Activated T-cell treated with anti-CD3 and anti-CD28 coated beads for 48 hours (primary cell): ENCODE measurements at places on chromosomes 1 and 21.

DNA sequence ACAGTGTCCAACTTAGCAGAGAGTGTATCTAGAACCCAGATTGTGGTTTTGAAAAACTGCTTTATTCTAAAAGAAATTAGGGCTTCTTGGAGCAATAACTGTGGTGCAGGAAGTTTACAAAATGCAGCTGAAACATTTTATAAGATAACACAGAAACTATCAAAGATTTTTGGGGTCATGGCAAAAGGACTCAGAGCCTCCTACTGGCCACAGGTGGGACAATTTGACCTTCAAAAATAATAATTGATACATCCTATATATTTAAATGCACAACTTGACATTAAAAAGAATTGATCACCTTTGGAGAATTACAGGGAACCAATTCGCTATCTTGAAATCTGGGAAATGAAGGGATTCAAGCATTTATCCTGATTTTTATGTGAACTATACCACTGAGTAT is 235.2 kb downstream of the RPS6KC1 start:
- no peak for DNase-seq

DNA sequence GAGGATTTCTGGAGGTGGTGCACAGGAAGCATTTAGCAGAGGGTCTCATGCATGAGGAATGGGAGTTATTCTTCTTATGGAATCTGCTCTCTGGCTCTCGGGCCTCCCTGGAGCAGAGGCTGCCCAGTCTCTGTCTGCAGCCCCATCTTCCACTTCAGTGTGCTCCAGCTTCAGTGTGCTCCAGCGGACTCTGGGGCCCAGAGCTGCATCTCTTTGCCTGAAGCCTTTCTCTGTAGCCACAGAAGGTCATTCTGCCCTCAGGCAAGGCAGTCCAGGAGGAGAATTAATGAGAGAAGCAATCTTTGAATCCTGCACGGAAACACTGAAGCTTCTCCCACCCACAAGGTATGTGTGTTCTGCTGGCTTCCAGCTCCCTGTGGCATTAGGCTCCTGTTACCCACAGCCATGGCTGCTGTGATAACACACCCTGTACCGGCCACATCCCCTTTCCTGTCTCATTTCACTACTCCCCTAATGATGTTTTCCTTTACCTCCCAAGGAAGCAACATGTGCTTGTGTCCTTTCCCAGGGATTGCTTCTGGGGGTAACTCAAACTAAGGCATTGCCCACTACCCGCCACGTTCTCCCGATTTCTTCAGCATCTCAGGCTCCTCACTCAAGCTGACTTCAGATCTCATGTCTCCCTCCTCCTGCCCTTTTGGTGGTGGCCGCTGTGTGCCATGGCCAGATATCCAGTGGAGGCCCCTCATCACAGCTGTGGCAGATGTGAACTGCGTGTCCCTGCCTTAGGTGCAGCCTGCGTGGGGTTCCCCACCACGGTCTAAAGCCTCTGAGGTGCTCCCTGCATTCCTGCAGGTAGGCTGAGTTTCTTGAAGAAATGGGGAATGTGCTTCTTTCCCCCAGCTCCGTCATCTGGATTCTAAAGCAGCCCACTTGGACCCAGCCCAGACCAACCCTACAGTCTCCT is 181.2 kb upstream of the GALNT2 start:
- DNase-seq, result no peak

DNA sequence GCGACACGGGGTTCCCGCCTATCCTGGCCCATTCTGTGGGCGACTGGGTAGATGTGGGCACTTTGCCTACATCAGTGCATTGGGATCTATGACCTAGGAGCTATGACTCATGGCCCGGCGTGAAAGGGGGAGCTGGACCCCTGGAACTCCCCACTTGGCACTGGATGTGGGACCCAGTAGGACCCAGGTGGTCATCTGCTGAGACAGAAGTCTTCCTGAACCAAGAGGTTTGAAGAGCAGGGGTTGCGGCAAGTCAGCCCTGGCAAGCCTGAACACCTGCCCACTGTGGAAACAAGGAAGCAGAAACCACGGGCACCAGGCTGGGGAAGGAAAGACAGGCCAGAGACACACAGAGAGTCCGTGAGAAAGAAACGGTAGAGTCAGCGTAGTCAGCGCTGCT is 656.7 kb downstream of the AJAP1 start:
- no peak for DNase-seq

GRCh38 chr1:17381161-17381560 is 9.2 kb downstream of the PADI6 start:
- DNase-seq, result no peak

DNA sequence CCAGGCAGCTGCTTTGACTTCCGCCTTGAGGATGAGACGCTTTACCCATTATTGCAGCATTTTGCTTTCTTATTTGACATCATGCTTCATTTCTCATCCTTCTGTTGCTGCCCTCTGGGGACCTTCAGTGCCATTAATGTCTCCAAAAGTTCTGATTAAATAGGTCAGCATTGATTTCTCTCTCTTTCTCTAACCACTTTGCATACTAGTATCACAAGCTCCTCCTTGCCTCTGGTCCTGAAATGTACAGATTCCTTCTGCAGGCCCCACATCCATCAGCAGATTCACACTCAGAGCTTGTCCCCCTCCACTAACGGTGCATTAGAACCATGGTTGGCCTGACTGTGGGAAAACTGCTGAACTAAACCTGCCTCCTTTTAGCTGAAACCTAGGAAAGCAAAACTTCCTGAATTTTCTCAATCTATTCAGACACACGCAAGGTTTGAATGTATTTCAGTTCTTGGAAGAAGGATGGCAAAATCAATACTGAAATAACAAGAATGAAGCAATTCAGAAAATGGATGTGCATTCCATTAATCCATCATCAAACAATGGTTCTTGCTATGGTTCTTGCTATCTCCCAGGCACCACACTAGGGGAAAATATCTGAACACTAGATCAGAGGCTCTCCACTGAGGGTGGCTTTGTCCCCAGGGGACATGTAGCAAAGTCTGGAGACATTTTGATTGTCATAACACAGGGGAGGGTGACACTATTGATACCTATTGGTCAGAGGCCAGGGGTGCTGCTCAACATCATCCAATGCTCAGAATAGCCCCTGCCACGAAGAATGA is 154.5 kb downstream of the PCP4 start:
- no peak for DNase-seq

- no peak for DNase-seq
Observed at GRCh38 chr1:71600023-71600422, 519.2 kb upstream of the ZRANB2 start.

- DNase-seq, result no peak
Observed at GRCh38 chr1:155188268-155188667, 14.6 kb downstream of the TRIM46 start.

DNA sequence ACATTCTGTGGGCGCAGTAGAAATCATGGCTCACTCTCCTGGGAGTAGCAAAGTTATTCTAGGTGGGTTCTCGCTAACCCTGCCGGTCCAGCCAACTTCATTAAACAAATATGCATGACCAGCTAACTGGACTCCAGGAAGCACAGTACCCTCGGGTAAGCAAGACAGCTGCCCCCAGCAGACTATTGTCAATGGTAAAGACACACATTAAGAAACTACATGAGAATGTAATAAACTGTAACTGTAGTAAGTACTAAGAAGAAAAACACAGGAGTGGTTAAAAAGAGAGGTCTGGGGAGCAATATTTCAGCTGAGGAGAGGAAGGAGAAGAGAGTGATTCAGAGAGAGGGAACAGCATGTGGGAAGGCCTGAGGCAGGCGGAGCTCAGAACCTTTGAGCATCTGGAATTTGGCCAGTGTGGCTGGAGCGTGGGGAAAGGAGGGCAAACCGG is 7.4 kb downstream of the SLC2A5 start:
- no peak for DNase-seq
